ENCODE measurements at places on chromosomes 5 and 9. TPM values are rescaled to one million over a fixed set of nuclear protein-coding genes. Genes with fewer than 3 reads are reported as not detected.

Gene TMEM252
- polyA plus RNA-seq = not detected

Gene MLANA
- polyA plus RNA-seq = not detected

Gene KCNMB1
- polyA plus RNA-seq = not detected

Gene AGXT2
- polyA plus RNA-seq = not detected
